Hypothalamus (tissue), 51 donors: ENCODE measurements at places on chromosomes 1 and 21.

DNA sequence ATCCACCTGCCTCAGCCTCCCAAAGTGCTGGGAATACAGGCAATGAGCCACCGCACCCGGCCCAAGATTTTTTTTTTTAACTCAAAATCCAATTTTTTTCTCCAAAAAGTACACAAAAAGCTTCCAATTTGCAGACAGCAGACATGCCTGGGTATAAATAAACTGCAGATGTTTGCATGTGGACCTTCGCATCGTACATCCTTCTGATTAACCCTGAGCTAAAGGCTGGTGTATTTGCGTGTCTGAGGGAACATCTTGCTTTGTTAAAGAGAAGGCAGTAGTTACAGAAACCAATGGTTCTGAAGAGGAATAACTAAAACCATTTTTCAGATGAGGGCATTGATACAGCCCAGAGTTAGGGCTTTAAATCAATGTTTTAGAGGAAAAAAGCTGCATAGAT lies 12.7 kb downstream of the BCAR3 start:
- no peak for DNase-seq

DNA sequence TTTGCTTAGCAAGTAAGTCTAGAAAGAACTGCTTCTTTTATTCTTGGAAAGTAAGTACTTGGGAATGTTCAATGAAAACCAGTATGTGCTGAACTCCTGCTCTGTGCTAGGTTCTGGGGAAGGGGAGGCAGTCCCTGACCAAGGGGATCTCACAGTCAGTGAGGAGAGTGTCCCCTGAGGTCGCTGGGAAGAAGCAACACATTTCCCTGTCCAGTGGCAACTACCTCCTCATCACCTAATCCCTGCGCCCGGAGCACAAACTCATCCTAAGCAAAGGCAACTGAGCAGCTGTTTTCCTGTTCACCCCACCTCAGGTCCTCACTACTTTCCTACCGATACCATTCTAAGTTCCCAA lies 61.7 kb upstream of the ANGPTL1 start:
- no peak for DNase-seq

- DNase-seq = no peak
Measured at GRCh38 chr1:1179983-1180861, 6.5 kb downstream of the TTLL10 start.

GRCh38 chr1:184392779-184393522 lies 6.1 kb downstream of the C1orf21 start:
- DNase-seq = no peak

DNA sequence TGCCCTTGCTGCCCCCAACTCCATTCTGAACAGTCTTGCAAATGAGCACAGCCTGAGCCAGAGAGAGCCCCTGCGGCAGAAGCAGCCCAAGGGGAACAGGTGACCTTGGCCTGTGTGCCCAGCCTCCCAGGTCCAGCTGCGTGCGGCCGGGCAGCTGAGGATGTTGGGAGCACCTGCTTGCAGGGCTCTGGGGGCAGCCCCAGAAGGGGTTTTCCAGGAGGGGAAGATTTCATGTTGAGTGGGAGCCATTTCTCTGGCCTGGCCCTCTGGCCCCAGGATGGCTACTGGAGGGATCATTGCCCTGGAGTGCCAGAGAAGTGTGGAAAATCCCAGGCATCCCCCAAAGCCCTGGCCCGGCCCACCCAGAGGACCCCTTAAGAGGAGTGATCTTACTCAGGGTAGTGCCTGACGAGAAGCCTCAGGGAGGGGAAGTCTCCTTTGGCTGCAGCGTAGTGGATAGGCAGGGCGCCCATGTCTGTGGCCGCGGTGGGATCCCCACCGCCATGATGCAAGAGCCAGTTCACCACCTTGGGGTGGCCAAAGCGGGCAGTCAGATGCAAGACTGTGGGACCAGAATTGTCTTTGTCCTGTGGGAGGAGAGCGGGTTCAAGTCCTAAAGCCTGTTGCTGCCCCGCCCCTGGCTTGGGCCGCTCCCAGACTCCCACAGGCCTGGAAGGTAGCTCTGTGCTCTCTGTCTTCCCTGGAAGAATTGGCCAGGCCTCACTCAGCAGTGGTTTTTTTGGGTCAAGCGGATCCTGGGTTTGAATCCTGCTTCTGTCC lies 20.6 kb upstream of the RNU1-4 start:
- no peak for DNase-seq

DNA sequence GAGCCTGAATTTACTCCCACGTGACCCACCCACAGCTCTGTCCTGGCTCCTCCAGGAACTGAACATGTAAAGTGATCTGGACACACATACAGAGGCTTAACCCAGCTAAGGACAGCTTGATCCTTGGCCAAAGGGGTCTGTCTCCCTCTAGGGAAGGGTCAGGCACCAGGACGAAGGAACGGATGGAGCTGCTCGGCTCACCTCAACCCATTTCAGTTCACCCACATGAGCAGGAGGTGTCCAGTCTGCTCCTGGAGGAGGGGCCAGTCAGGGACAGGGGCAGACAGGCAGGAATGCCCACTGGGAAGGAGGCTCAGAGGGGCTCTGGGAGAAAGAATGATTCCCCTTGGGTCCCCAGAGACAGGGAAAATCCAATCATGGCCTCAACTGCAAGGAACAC lies 567.2 kb downstream of the PTPRU start:
- no peak for DNase-seq

DNA sequence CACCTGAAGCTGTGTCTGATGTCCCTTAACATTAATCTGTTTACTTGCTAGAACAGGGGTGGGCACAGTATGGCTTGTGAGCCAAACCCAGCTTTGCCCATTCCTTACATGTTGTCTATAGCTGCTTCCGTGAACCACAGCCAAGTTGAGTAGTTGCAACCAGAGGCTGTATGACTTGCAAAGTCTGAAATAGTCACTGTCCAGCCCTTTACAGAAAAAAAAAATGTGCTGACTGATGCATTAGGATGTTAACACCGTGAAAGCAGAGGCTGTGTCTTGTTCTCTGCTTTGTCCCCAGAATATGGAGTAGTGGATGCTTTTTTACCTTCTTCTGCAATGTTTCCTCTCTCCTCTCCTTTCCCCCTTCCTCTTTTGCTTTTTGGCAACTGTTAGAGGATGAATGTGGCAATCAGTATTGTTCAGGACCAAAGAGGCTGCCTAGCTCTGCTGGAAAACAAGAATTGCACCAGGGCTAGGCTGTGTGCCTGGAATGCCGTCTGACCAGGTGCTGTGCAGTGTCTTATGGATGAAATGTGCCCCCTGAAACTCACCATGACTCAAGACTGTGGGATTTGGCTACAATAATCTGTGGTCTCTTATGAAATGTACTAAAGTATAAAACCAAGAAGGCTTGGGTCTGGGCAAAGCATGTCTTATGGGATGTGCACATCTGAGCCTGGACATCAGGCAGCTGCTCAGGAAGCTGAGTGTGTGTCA lies 79.6 kb upstream of the GCLM start:
- no peak for DNase-seq

GRCh38 chr1:51517361-51518032 lies 1.6 kb downstream of the EPS15 start:
- DNase-seq = no peak

- DNase-seq = no peak
Measured at GRCh38 chr1:17101261-17101660, 18.0 kb downstream of the PADI2 start.

GRCh38 chr1:157103268-157103667 lies 3.7 kb upstream of the ETV3L start:
- no peak for DNase-seq

DNA sequence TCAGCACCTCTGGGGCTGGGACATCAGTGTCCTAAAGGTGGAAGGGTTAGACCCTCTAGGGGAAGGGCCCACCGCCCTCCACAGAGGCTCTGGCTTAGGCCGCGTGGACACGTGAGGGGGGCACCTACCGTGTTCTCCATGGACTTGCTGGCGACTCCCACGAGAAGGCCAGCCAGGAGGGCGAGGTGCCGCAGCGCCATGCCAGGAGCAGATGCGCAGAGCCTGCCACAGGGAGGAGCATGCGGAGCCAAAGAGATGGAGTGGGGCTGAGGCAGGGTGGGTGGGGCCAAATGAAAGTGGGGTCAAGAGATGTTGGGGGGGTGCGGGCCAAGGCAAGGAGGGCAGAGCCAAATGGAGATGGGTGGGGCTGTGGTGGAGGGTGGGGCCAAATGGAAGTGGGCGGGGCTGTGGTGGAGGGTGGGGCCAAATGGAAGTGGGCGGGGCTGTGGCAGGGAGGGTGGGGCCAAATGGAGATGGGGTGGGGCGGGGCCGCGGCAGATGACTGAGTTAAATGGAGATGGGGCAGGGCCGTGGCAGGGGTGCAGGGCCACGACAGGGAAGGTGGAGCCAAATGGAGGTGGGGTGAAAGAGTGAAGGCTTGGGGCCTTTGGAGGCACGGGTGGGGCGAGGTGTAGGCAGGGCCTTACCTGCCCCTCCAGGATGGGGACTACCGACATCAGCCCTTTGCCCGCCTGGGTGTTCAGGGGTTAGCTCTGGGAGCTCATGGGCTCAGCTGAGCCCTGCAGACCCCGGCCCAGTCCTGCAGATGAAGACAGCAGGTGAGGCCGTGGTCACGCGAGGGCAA lies 17.4 kb upstream of the RNF223 start:
- DNase-seq = no peak

DNA sequence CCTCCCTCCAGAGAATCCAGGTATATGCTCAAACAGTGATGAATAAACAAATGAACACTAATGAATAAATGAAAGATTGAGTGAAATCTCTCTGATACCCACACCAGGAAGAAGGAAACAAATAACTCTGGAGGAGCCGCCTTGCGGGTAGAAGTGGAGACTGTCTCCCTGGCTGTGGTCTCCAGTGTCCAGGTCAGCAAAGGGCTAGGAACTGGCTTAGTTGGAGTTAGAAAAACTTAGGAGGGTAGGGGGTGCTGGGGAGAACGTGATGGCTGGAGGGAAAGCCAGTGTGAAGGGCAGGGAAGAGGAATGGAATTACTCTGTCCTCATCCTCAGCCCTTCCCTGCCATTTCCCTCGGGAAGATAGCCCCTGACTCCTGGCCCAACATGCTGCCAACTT lies 537 bp downstream of the RHBDL2 start:
- DNase-seq = no peak

- no peak for DNase-seq
Measured at GRCh38 chr1:82646888-82647287, 846.2 kb downstream of the ADGRL2 start.

DNA sequence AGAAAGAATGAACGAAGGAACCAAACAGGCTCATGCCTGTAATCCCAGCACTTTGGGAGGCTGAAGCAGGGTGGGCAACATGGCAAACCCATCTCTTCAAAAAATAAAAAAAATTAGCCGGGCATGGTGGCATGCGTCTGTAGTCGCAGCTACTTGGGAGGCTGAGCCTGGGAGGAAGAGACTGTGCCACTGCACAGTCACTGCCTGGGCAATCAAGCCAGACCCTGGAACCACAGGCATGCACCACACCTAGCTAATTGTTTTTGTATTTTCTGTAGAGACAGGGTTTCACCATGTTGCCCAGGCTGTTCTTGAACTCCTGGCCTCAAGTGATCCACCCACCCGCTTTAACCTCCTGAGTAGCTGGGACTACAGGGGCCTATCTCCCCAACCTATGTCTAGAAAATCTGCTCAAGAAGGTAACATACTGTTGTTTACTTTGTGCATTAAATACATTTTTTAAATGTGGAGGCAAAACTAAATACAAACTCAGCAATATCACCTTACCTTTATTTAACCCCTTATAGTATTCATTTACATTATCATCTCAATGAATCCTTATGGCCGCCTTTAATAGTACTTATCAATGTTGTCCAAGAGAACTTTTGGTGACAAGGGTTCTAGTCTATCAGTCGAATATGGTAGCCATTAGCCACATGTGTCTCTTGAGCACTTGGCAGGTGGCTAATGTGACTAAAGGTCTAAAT lies 2.7 kb downstream of the KHDC4 start:
- DNase-seq = no peak

DNA sequence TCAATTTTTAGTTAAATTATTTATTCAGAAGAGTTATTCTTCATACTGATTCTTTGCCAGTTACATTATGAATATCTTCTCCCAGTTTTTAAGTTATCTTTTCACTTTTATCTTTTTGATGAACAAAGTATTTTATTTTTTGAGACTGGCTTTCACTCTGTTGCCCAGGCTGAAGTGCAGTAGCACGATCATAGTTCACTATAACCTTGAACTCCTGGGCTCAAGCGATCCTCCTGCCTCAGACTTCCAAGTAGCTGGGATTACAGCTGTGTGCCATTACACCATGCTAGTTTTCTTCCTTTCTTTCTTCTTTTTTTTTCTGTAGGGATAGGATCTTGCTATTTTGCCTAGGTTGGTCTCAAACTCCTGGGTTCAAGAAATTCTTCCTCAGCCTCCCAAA lies 3.5 kb downstream of the GORAB start:
- no peak for DNase-seq

DNA sequence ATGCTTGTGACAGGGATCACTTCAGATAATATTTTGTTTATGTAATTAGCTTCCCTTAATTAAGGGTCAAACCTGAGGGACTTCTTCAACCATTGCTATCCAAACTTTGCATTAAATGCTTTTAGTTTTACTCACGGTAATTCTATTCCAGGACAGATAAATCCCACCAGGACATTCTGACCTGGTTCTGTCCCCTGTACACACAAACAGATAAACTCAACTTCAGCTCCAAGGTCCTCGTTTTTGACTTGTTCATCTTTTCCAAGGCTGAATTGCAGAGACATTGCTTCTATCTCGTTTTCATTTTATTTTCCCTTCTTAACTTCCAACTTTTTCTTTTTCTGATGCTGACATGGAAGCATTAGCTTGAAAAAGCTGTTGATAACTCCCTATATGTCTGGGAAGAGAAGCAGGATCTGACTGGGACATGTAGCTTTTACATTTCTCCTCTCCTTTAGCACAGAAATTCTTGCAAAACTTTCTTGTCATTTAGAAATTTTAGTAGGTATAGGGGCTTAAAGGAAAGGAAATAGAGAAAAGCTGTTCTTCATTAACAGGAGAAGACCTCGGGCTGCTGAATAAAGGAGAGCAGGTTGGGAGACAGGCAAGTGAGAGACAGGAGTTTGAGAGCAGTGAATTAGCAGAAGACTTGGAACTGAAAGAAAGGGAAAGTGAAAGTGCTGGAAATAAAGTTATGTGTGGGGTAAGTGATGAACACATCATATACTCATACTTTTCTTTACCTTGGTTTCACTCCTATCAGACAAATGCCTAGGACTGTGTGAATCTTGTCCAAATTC lies 231.7 kb upstream of the B3GALT2 start:
- DNase-seq = no peak

GRCh38 chr1:923991-924655 lies 400 bp downstream of the SAMD11 start:
- DNase-seq = no peak

- DNase-seq = no peak
Measured at GRCh38 chr1:25797939-25798338, 2.1 kb upstream of the SELENON start.
